ENCODE measurements at places on chromosomes 4 and X.

GRCh38 chrX:53718073-53718472 lies 31.6 kb upstream of the HUWE1 start:
- DNase-seq = no peak

DNA sequence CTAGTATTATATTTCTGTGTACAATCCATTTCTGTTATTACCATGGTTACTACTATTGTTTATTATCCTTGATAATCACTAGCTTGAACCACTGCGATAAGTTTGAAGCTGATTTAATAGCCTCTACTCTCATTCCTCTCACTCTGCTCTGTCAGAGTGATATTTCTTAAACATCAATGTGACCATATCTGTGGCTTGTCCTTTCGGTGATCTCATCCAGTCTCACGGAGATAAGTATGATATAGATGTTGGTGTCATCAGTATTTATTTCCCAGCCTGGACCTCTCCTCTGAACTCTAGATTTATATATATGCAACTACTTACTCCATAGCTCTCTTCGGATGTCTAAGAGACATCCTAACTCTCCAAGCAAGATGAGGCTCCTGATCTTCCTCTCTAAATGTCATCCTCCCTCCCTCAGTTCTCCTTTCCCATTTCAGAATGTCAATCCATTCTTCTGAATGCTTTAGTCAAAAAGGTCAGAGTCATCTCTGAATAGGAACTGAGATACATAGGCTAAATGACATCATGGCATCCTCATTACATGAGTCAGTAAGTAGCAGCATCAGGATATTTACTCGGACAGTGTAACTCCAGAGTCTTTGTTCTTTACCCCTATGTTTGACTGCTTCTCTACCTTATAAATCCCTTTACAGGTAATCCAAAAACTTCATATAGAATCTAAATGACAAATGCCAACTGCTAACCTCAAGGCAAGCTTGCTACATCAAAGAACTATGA lies 129.5 kb downstream of the PACRGL start:
- no peak for DNase-seq

DNA sequence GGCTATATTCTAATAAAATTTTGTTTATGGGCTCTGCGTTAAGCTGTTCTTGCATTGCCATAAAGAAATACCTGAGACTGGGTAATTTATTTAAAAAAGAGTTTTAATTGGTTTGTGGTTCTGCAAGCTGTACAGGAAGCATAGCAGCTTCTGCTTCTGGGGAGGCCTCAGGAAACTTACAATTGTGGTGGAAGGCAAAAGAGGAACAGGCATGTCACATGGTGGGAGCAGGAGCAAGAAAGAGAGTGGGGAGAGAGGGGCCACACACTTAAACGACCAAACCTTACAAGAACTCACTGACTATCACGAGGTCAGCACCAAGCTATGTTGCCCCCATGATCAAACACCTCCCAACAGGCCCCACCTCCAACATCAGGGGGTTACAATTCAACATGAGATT lies 74.0 kb downstream of the FHDC1 start:
- DNase-seq = no peak

- no peak for DNase-seq
Measured at GRCh38 chrX:148389629-148390028, 110.8 kb upstream of the AFF2 start.

DNA sequence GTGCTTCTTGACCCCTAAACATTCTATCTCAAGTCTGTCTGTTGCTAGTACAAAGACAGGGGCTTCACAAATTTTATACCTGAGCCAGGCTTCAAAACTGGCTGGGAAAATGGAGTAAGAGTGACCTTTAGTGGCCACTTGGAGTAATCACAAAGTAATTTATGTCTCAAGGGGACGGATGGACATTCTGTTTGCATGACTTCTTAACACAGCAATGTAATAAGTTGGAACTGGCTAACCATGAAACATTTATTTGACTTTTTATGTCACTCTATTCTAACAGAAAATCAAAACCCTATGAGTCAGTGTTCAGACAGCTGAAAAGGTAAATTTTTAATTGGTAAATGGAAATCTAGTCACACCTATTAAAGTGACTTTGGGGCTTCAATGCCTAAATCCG lies 600.6 kb downstream of the ANKRD50 start:
- DNase-seq = peak; percentile 47

- no peak for DNase-seq
Measured at GRCh38 chrX:19867938-19868337, 19.5 kb downstream of the SH3KBP1 start.

- no peak for DNase-seq
Measured at GRCh38 chr4:65249111-65249510, 421.2 kb downstream of the EPHA5 start.

Data from GM04504 (cell line).